ENCODE measurements at places on chromosomes 11 and 22. TPM values are rescaled to one million over a fixed set of nuclear protein-coding genes. Genes with fewer than 3 reads are reported as not detected.

KCNE3 gene
- total RNA-seq, result 0.33 TPM

CD248 gene
- total RNA-seq, result 0.19 TPM

USH1C gene
- not detected for total RNA-seq

GAL gene
- total RNA-seq, result 2.9 TPM

SERPING1 gene
- total RNA-seq, result not detected

OR51M1 gene
- total RNA-seq, result not detected

CYP2D6 gene
- under 0.01 TPM for total RNA-seq

APOA4 gene
- total RNA-seq, result not detected

FUT4 gene
- total RNA-seq, result 7.5 TPM

DGCR6 gene
- 2.3 TPM for total RNA-seq

P2RX6 gene
- under 0.01 TPM for total RNA-seq

LGALS12 gene
- total RNA-seq, result not detected

A4GALT gene
- 36.3 TPM for total RNA-seq

TANGO2 gene
- 44.8 TPM for total RNA-seq

PPARA gene
- total RNA-seq, result 8.2 TPM

CRYAB gene
- total RNA-seq, result 1.6 TPM

SLN gene
- not detected for total RNA-seq

F2 gene
- total RNA-seq, result not detected

OR56A1 gene
- not detected for total RNA-seq

LDHAL6A gene
- not detected for total RNA-seq

ZNF280B gene
- 1.6 TPM for total RNA-seq

ART5 gene
- total RNA-seq, result not detected

DBX1 gene
- not detected for total RNA-seq

SRSF8 gene
- total RNA-seq, result 31.0 TPM

RFPL2 gene
- not detected for total RNA-seq
